ENCODE measurements at places on chromosomes 3 and 15.

- DNase-seq, result no peak
Observed at GRCh38 chr3:119219069-119219468, 21.6 kb downstream of the B4GALT4 start.

DNA sequence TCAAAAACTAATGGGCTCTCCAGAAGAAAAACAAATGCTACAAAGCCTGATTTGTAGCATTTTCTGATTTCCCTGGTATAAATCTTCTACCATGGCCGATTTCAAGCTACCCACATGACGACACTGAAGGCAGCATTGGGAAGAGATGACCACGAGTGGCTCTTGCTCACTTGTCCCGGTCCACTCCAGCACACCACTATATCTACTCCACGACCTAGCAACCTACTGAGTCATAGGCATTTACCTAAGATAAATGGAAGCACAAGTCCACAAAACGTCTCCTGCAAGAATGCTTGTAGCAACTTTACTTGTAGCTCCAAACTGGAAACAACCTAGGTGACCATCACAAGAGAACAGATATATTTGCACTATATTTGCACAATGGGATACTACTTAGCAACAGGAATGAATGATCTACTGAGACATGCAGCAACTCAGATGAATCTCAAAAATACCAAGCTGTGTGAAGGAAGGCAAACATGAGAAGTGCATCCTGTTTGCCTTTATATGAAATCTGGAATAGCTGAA lies 60.8 kb upstream of the HES1 start:
- DNase-seq, result no peak

GRCh38 chr3:13045904-13046568 lies 27.2 kb downstream of the IQSEC1 start:
- DNase-seq, result no peak

GRCh38 chr3:101548527-101549105 lies 13.1 kb upstream of the TRMT10C start:
- DNase-seq, result no peak

GRCh38 chr3:23900744-23901143 lies 16.0 kb downstream of the NKIRAS1 start:
- peak; percentile 32 for DNase-seq

GRCh38 chr15:71237456-71238188 lies 122.4 kb downstream of the THSD4 start:
- peak; percentile 98 for DNase-seq

- DNase-seq, result peak; percentile 6
Observed at GRCh38 chr3:58973796-58974195, 76.0 kb downstream of the CFAP20DC start.

DNA sequence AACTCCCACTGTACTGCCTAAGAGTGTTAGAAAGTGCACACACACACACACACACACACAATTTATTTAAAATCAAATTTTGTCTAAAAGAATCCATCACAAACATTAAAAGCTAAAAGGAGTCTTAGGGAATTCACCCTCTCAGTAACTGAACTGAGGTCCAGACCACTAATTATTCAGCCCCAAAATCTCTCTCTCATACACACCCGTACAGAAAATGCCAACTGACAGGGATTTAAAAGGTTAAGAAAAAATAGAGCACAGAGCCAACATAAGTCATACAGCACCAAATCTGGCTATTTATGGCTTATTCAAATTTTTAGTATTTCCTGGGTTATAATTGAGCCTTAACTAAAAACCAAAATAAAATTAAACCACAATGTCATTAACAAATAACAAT lies 20.7 kb downstream of the GBE1 start:
- DNase-seq, result no peak

GRCh38 chr3:172231318-172231901 lies 192.0 kb downstream of the FNDC3B start:
- no peak for DNase-seq

- peak; percentile 90 for DNase-seq
Observed at GRCh38 chr15:95259513-95259912, 1028.2 kb downstream of the MCTP2 start.

- DNase-seq, result no peak
Observed at GRCh38 chr15:73357999-73358665, 10.6 kb downstream of the HCN4 start.

GRCh38 chr3:147661916-147662315 lies 252.8 kb downstream of the ZIC1 start:
- DNase-seq, result no peak

DNA sequence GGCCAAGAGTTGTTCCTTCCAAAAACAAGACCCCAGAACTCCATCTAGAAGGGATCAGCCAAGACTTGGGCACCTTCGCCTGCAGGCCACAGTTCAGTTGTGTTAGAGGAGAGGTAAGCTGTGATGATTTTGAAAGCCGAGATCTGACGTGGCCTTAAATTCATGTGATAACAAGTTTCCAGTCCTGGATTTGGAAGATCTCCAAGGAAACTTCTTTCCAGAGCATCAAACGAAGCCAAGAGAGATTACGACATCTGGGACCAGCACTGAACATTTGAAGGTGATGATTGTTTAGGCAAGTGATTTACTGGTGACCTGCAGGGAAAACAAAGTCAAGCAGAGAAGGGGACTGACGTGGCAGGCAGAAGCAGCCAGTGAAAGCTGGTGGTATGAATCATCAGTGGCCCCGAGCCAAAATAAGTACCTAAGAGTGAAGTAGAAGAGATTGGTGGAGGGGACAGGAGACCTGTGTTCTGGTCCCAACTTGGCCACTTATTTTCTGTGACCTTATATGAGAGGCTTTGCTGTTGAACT lies 339.0 kb upstream of the PROK2 start:
- DNase-seq, result peak; percentile 93

DNA sequence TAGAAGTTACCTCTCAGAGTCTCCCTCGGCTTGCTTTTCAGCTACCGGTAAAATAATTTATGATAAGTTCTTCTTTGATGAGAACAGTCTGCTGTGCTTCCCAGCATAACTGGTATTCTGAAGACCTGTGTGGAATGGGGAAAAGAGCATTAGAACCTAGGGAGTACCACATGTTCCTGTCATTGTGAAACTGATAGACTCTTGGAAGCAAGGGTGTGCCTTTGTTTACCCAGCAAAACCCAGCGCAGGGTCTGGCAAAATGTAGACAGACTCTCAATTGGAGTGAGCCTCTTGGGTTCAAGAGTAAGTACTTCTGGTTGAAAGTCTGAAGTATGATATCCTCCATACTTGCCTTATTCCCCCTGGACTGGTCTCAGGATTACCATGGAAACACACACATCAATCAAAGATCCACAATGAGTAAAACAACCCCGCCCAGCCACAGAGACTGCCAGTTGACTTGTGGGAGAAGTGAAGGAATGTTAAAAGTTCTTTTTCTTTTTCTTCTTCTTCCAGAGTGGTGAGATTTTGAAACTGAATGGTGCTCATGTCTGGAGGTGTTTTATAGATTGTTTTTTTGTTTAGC lies 652.4 kb upstream of the NAALADL2 start:
- DNase-seq, result peak; percentile 5

DNA sequence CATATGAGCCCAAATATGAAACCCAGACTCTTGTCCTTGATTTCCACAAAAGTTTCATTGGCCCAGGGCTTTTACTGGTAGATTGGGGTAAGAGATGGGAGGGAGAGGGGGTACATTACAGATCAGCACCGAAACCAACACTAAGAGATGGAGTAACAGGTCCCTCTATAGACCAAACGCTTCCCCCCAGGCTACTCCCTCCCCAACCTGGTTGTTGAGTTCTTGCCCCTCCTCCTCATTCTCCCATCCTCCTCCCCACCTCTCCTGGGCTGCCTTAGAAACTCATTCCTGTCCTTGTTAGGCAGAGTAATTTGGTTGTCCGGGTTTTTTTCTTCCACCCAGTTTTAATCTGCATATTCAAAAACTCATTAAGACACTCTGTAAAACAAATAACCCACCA lies 74.1 kb downstream of the MESD start:
- no peak for DNase-seq

DNA sequence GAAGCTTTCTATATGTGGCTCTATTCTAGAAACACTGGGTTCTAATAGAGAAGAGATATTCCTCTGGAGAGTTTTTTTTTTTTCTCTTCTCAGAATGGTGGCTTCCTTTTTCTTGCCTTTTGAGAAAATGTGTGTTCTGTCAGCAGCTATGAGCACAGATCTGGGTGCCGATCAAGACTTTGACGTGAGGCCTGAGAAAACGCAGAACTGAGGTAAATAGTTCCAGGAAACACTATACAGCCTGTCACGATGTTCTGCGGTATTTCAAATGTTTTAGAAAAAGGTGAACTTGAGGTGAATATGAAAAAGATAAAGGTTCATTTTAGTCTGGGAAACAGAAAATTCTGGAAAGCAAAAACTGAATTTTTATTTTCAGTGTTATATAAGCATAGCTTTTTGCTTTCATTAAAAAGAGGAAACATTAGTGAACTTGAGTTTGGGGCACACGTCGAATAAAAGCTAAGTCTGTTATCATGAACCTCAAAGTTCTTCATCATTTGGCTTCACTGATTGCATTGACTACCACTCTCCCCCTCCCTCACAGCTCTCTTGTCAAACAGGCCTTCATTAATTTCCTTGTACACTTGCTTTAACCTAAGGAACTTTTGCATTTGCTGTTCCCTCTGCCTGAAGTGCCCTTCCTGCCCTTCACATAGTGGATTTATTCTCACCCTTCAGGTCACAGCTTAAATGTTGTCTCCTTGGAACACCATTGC lies 265.1 kb downstream of the NFKBIZ start:
- DNase-seq, result peak; percentile 23

DNA sequence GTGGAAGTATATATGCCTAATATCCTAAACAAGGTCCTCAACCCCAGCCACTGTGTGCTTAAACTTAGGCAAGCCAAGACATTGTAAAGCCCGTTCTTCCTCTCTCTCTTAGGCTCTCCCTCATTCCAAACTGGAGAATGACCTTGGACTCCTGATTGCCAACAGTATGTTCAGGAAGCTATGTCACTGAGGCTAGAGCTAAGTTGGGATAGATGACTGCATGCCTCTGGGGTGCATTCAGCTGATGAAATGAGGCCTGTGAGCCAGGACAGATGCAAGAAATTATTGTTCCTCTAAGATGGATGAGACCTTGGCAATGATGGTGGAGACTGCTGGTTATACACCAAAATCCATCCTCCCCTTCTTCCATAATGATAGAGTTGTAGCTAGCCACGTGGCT lies 27.9 kb upstream of the TBC1D21 start:
- DNase-seq, result no peak

- peak; percentile 23 for DNase-seq
Observed at GRCh38 chr15:35170207-35170606, 85.1 kb upstream of the NANOGP8 start.

- no peak for DNase-seq
Observed at GRCh38 chr3:158863247-158863646, 61.4 kb downstream of the MFSD1 start.

- no peak for DNase-seq
Observed at GRCh38 chr15:89528757-89529352, 32.5 kb upstream of the RHCG start.

DNA sequence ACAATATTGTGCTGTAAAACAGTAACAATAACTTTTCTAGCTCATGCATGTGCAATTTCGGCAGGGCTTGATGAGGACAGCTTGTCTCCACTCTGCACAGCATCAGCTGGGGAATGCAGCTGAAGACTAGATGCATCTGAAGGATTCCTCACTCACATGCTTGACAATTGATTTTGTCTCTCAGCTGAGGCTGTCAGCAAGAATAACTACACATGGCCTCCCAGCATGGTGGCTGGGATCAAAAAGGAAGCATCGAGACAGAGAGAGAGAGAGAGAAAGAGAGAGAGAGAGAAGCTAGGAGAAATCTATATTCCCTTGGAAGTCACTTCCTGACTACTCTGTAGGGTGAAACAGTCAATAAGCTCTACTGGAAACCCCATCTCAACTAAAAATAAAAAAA lies 487.1 kb downstream of the PLOD2 start:
- DNase-seq, result no peak

GRCh38 chr3:50474717-50475116 lies 28.7 kb downstream of the CACNA2D2 start:
- DNase-seq, result peak; percentile 36

DNA sequence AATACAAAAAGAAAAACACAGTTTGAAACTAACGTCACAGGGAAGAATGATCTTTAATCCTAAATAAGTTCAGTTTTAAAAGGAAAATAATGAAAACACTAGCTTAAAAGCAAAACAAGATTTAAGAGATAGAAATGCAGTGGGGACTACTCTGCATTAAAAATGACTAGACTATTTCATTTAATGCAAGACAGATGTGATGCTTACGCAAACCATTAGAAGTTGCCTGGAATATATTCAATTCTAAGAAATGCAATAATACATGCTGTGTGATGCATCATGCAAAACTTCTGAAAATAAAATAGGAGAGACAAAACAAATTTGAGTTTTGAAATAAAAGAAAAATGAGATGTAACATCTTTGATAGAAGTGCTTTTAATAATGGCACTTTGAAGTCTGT lies 97.6 kb upstream of the STRIT1 start:
- DNase-seq, result peak; percentile 42

- no peak for DNase-seq
Observed at GRCh38 chr3:25572336-25572735, 92.4 kb downstream of the TOP2B start.
